ENCODE measurements at places on chromosomes 4 and X. TPM values are rescaled to one million over a fixed set of nuclear protein-coding genes. Genes with fewer than 3 reads are reported as not detected.

DNA sequence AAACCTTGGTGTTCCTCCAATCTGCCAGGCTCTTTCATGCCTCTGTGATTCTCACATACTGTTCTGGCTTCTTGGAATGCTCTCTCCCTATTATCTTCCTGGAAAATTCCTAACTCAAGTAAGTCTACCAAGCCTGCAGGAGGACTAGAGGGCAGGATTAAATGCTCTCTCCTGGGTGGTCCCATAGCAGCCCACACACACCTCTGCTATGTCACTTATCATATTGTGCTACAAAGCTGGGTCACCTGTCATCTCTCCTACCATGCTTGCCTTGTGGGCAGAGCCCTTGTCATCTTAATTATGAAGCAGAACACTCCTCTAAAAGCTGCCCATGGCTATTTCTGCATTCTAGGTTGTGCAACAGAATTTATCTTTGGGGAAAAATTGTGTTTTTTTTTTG lies 344.5 kb upstream of the NOCT start:
- no peaks in the 10 kb centered on the region for H3K36me3 ChIP-seq
- DNase-seq, result no peak
- no peak overlapping the region for H3K27ac ChIP-seq
- H3K4me1 ChIP-seq, result no peaks in the 10 kb centered on the region
- no peaks in the 10 kb centered on the region for H3K27me3 ChIP-seq
- H3K4me3 ChIP-seq, result no peak overlapping the region

The NDST4 gene
- total RNA-seq, result not detected

DNA sequence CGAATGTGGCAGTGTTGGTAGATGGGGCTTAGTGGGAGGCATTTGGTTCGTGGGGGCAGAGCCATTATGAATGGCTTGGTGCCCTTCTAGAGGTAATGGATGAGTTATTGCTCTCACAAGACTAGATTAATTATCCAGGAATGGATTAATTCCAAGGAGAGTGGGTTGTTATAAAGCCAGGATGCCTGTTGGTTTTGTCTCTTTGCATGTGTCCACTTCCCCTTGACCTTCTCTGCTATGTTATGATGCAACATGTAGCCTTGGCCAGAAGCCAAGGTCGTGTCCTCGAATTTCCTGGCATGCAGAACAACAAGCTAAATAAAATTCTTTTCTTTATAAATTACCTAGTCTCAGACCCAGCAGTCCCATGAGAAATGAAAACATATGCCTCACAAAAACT lies 111.2 kb upstream of the PLS3 start:
- no peak overlapping the region for H3K27ac ChIP-seq
- no peak overlapping the region for H3K4me3 ChIP-seq
- peaks cover 1% of the 10 kb centered on the region for H3K27me3 ChIP-seq
- no peaks in the 10 kb centered on the region for H3K36me3 ChIP-seq
- H3K4me1 ChIP-seq, result no peaks in the 10 kb centered on the region

DNA sequence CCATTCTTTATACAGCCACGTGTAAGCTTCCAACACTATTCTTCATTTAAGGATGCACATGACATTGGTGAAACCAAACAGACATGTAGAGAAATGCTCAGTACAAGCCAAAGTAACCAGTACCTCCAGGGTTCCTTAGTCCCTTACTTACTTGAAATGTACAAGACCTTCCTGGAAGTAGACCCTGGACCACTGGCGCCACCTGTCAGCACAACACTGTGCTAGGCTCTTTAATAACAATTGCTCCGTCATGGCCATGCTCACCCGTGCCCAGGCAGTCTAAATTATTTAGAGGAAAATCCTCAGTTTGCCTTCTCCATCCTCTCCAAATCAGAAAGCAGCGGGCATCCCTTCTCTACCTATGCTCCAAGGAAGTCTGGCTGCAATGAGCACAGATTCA lies 52.7 kb downstream of the ADGRA3 start:
- H3K4me1 ChIP-seq, result no peaks in the 10 kb centered on the region
- DNase-seq, result no peak
- H3K36me3 ChIP-seq, result no peaks in the 10 kb centered on the region
- H3K27ac ChIP-seq, result no peak overlapping the region
- no peak overlapping the region for H3K4me3 ChIP-seq

DNA sequence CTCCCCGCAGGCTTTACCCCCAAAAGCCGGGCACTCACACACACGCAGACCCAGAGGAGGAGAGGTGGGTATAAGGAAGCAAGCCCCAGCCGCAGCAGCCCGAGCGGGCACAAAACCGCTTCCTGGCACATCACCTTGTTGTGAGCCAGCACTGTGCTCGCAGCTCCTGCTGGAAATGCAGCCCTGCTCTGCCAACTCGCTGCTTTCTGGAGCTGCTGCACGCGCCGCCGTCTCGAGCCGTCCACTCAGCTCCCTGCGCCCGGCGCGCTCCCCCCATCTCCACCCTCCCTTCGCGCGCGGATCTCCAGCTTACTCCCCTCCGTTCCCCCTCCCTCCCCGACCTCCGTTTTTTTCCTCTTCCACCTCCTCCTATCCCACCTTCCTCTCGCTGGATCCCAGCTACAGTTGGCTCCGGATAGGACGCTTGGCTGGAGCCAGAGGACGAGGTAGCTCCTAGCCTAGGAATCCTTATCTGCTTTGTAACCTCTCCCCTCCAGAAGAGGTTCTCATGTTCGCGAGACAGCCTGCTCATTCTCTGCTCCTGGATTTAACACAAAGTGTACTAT lies at the start of gene SPOCK3:
TSS of gene SPOCK3 (minus strand) at position 179 of the 566 bp plus-strand sequence.
- no peak within 1 kb of the TSS for H3K27ac ChIP-seq
- H3K4me3 ChIP-seq, result peak within 1 kb of the TSS; percentile 82
- H3K36me3 ChIP-seq, result no peaks in the 10 kb centered on the region
- DNase-seq, result no peak

The DCX gene
- total RNA-seq, result not detected

The SLC4A4 gene
- 3.1 TPM for total RNA-seq

The CABS1 gene
- not detected for total RNA-seq

The C4orf50 gene
- 0.43 TPM for total RNA-seq

The TMEM144 gene
- 0.54 TPM for total RNA-seq

DNA sequence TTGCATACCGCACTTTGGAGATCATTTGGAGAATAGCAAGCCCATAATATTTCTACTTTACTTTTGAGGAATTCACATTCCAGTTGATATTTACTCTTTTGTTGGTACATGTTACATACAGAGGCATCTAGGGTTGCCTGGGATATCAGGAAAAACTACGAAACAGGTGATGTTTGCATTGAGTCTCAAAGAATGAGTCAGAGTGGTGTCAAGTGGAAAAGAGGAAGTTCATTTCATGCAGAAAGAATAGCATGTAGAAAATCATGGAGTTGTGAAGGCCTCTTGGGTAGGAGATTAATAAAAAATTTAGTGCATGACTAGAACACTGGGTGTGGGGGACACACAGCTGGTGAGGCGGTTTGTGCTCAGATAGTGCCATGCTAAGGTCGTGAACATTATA lies 33.5 kb upstream of the ELOVL6 start:
- H3K36me3 ChIP-seq, result no peaks in the 10 kb centered on the region
- no peak for DNase-seq
- H3K4me3 ChIP-seq, result no peak overlapping the region
- no peaks in the 10 kb centered on the region for H3K4me1 ChIP-seq
- H3K27ac ChIP-seq, result no peak overlapping the region
- peaks cover 3% of the 10 kb centered on the region for H3K27me3 ChIP-seq

GRCh38 chr4:54882616-54883015 lies 224.9 kb downstream of the KIT start:
- no peaks in the 10 kb centered on the region for H3K36me3 ChIP-seq
- no peaks in the 10 kb centered on the region for H3K4me1 ChIP-seq
- no peak overlapping the region for H3K4me3 ChIP-seq
- no peaks in the 10 kb centered on the region for H3K27me3 ChIP-seq

DNA sequence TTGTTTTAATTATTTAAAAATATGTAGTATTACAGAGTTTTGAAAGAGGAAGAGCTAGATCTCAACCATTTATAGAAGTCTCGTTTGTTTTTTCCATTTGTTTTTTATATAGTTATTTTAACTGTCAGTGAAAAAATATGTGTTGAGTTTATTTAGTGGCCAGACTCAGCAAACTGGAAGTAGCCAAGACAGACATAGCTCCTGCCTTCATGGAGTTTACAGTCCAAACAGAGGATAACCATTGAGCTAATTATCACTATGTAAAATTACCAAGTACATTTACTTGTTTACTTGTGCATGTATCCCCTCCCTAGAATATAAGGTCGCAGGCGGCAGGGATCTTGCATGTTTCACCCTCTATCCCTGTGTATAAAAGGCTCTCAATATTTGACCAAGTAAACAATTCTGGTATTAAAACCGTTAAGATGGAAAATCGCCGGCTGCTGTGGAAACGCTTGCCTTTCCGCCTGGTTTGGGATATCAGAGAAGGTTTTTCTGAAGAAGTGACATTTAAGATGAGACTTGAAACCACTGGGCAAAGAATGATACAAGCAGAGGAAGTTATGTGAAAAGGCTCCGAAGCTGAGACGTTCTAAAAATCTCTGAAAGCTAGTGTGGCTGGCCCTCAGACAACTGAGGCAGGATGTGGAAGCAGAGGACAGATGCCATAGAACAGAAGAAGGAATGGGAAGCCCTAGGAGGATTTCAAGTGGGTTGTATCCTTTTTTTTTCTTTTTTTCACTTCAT lies 1.3 kb upstream of the CCNI start:
- no peak overlapping the region for H3K4me3 ChIP-seq
- peaks cover 2% of the 10 kb centered on the region for H3K36me3 ChIP-seq
- no peak for DNase-seq
- peaks cover 15% of the 10 kb centered on the region for H3K4me1 ChIP-seq

DNA sequence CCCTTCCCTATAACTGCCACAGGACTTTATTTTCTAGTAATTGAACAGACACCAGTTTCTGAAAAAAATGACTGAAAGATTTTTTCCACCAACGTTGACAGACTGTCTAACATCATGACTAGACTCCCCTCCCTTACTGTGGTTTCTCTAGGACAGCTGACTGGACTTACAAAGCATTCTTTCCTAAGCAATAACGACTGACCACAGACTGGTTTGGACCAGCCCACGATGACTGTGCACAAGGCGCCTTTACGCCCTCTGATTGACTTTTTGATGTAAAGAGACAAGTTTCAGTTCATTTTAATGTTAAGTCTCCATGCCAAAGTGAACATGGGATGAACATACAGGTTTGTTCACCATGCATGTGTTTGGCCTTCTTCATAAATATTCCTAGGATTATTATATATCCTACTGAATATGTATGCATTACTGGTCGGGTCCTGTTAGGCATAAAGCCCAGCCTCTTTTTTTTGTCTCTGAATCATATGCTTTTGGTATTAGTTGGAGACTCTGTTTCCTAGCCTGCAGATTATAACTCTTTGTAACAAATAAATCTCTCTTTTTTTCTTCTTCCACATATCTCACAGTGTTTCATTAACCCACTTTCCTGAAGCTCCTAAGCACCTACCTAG lies 50.5 kb upstream of the UGT2B4 start:
- no peak overlapping the region for H3K27ac ChIP-seq
- no peak overlapping the region for H3K4me3 ChIP-seq
- no peaks in the 10 kb centered on the region for H3K27me3 ChIP-seq
- no peaks in the 10 kb centered on the region for H3K4me1 ChIP-seq
- no peaks in the 10 kb centered on the region for H3K36me3 ChIP-seq

GRCh38 chr4:130545596-130545995 lies 1449.6 kb downstream of the C4orf33 start:
- no peaks in the 10 kb centered on the region for H3K36me3 ChIP-seq
- no peaks in the 10 kb centered on the region for H3K27me3 ChIP-seq
- H3K27ac ChIP-seq, result no peak overlapping the region
- DNase-seq, result no peak
- H3K4me3 ChIP-seq, result no peak overlapping the region
- no peaks in the 10 kb centered on the region for H3K4me1 ChIP-seq

DNA sequence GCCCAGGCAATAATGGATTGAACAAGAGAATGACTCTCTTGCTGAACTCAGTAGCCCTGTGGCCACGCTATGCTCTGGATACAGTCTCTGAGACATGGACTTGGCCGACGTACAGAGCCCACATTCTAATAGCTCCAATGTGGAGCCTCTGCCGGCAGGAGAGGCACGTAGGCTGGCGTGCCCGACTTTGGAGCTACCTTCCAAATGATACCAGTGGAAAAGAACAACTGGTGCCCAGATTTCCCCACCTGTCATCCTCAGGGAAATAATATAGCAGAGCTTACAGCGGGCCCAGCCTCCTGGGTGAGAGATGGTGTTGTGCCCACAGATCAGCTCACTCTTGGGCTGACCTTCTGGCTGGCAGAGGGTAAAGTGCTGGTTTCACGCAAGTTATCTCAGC lies 10.6 kb downstream of the NDP start:
- no peak overlapping the region for H3K27ac ChIP-seq
- no peak overlapping the region for H3K4me3 ChIP-seq
- peaks cover 4% of the 10 kb centered on the region for H3K4me1 ChIP-seq
- no peak for DNase-seq
- H3K36me3 ChIP-seq, result no peaks in the 10 kb centered on the region
- H3K27me3 ChIP-seq, result no peaks in the 10 kb centered on the region

The HHIP gene
- not detected for total RNA-seq

DNA sequence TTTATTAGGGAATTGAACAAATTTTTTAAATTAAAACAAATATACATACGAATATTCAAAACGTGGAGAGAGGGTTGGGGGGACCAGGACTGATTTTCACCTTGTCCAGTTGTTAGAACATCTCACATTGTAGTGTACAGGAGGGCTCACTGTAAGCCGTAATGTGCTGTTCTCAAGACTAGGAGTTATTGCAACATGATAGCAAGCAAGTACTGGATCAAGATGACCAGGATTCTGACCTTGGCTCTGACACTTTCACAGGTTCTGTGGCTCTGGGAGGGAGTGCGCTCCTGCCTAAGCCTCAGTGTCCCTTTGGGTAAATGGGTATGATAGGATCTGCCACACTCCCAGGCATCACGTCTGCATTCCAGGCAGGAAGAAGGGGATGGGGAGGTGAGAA lies 59.0 kb downstream of the SORCS2 start:
- no peak overlapping the region for H3K27ac ChIP-seq
- H3K27me3 ChIP-seq, result no peaks in the 10 kb centered on the region
- no peak for DNase-seq

DNA sequence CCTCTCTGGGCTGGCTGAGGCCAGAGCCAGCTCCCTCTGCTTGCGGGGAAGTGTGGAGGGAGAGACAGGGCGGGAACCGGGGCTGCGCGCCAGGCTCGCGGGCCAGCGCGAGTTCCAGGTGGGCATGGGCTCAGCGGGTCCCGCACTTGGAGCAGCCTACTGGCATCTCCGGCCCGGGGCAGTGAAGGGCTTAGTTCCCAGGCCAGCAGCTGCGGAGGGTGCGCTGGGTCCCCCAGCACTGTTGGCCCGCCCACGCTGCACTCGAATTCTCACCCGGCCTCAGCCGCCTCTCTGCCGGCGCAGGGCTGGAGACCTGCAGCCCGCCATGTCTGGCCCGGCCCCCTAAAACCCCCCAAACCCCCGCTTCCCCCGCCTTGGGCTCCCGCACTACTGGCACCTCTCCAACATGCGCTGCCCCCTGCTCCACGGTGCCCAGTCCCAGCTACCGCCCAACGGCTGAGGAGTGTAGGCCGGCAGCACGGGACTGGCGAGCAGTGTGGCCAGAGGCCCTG lies 33.8 kb upstream of the FAT4 start:
- no peaks in the 10 kb centered on the region for H3K4me1 ChIP-seq
- H3K4me3 ChIP-seq, result no peak overlapping the region
- DNase-seq, result no peak

The ARHGAP36 gene
- total RNA-seq, result not detected

The SLC6A14 gene
- total RNA-seq, result not detected

GRCh38 chr4:16196482-16197393 lies 29.5 kb downstream of the TAPT1 start:
- no peak overlapping the region for H3K27ac ChIP-seq
- peak overlapping the region; percentile 38 for H3K4me3 ChIP-seq
- no peaks in the 10 kb centered on the region for H3K27me3 ChIP-seq
- peaks cover 12% of the 10 kb centered on the region for H3K4me1 ChIP-seq
- peaks cover 8% of the 10 kb centered on the region for H3K36me3 ChIP-seq
- no peak for DNase-seq

Data from activated naive CD8-positive, alpha-beta T cell treated with anti-CD3 and anti-CD28 coated beads, Interleukin-2, amount 10 ng/mL, durations not matched to agents 7 days and 5 days (primary cell).